ENCODE measurements at places on chromosomes 4 and X.

DNA sequence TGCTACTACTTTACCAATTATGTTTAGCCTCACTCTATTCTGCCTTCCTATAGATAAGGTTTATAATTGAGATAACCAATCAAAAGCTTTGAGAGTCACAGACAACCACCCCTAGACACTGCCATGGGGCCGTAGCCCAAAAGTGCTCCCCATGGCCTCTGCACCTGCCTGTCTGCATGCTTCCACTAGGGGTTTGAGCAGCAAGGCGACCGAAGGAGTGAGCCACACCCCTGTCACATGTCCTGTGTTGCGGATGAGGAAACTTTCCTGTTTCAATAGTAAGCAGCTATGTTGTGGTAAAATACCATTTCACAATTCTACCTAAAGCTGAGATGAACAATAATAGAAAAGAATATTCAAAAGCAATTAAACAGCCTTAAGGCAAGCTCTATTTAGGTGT, 856.0 kb upstream of the FRG1 start:
- DNase-seq, result no peak

GRCh38 chr4:182233310-182234090, 9.7 kb upstream of the TENM3 start:
- DNase-seq, result no peak

DNA sequence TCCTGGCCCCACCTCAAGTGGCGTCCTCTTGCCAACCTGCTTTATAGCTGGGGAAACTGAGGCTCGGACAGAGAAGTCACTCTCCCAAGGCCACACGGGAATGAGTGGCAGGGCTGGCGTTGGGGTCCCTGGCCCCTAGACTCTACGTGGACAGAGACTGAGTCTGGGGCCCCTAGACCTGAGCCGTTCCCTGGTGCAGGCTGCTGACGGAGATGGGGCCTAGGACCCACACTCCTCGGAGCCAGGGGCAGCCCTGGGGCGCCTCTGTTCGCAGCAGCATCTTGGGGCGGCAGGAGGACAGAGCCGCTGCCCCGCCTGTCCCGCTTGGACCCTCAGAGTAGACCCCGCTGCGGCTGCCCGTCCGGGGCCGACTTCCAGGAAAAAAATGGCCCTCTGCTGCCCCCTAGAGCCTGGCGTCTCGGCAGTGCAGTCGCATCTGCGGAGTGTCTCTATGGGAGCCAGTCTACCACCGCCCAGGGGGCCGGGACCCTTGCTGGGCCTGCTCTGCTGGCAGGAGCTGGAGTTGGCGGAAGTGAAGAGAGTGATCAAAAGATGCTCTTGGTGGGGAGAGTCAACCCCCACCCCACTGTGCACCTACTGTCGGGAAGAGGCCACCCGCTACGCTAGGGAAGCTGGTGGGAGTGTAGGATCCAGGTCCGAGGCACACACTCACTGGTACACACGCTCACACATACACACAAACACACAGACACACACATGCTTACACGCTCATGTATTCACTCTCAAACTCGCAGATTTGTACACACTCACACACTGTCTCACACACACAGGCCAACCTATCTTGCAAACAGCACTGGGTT, 220.1 kb downstream of the AFAP1 start:
- peak; percentile 41 for DNase-seq

- DNase-seq, result no peak
Observed at GRCh38 chr4:146134761-146135445, 40.6 kb upstream of the LSM6 start.

DNA sequence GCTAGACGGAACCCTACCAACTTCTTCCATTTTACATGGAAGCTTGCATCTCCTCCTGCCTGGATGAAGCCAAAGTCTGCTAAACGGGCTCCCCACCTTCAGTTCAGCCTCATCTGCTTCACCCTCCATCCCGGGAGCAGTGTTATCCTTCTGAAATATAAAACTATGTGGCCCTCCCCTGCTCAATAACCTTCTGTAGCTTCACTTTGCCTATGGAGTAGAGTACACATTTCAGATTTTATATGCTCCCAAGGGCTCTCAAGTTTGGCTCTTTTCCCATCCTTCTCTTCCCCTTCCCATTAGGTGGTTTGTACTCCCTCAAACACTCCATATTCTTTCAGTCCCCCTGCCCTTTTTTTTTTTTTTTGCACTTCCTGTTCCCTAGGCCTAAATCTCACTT, 115.9 kb upstream of the RAI2 start:
- DNase-seq, result no peak

GRCh38 chr4:154310578-154310977, 181.0 kb downstream of the DCHS2 start:
- no peak for DNase-seq

- DNase-seq, result no peak
Observed at GRCh38 chrX:46404774-46405173, 140.4 kb downstream of the ZNF674 start.

DNA sequence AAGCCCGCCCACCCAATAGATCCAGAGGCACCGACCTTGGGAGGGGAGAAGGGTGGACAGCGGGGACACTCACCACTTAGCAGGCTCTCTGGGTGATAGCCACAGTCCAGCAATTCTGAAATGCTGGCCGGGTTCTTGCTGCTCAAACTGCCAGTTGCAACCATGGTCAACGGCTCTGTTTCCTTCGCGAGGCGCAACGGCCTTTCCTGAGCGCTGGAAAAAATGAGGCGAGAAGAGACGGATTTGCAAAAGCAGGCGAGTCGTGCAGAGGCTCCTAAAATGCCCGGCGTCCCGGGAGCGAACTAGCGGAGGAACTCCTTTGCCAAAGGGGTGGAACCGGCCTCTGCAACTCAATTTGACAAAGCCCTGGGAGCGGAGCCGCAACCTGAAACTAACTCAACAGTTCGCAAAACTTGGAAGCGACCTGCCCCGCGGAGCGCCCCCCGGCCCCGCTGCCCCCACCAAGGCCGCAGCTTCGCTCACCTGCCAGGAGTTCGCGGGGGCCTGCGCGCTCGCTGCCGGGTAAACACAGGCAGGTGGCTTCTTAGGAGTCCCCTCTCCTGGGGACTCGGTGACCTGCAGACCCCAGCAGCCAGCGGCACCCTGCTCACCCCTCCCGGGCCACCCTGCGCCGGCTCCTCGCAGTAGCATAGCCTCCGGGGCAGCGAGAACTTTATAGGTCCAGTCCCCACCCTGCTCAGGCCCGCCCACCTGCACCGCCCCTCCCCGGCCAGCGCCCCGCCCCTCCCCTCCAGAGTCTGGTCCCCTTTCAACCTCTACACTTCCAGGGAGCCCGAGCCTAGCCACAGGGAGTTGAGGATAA, at the start of gene DDIT4L:
TSS of gene DDIT4L (minus strand) at position 649 of the 823 bp plus-strand sequence. CDS start at position 164, 485 bp downstream.
- DNase-seq, result no peak

DNA sequence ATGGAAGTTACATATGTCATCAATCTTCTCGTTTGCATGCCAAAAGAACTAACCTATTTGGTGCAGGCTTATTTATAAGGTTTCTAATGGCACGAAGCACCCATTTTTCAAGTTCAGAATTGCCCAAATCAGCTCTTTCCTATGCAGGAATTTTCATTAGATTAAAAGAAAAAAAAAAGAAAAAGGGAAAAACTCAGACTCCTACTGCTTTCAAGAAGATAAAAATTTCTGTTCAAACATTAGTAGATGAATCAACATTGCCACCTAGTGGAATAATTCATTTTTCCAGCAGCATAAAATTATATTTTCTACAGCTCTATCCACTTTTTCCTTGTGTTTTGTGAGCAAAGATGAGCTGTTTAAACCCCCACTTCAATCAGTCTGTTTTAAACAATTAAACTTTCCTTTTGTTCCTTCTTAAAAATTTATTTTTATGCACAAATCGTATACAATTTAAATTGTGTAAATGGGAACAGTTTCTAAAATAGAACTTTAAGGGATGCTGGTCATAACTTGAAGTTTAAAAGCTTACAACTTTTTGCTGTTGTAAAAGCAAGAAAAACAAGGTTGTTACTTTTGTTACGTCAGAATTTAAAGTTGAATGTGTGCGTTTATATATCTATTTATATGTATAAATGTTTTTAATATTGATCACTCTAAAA, 309.9 kb downstream of the ARAP2 start:
- DNase-seq, result no peak

DNA sequence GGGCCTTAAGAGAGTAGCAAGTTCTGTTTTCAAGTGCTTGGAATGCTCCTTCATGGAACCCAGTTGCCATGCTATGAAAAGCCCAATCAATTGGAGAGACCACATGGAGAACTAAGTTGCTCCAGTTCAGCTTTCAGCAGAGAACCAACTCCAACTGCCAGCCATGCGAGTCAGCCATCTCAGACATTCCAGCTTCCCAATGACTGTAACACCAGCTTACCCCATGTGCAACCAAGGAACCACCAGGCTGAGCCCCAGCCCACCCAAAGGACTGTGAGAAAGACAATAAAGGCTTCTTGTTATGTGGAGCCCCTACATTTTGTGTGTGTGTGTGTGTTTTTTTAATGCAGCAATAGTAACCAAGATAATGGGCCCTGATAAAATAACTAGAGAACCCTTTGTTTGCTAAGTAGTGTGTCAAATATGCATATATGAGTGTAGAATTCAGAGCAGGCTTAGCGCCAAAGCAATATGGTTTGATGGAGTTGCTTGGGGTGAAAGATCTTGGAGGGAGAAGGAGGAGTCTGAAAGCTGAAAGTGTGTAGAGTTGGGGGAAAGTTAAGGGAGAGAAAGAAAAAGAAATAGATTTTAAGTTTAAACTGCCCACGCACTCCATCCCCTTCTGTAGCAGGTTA, 35.0 kb upstream of the CCKAR start:
- no peak for DNase-seq

GRCh38 chr4:60683357-60683756, 516.8 kb upstream of the ADGRL3 start:
- no peak for DNase-seq

DNA sequence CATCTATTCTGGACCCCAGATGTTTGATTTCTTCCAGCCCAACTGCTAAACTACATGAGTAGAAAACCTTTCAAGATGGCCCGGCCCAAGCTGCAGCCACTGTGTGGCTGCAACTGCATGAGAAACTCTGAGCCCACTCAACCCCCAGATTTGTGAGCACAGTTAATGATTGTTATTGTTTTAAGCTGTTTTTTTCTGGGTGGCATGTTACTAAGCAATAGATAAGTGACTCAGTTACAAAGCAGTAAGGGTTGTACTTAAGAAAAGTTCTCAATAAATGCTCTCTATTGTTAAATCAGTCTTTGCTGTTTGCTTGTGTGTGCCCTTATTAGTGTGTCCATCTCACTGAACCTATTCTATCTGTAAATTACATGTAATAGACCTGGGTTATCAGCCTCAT, 51.8 kb downstream of the GC start:
- DNase-seq, result no peak

DNA sequence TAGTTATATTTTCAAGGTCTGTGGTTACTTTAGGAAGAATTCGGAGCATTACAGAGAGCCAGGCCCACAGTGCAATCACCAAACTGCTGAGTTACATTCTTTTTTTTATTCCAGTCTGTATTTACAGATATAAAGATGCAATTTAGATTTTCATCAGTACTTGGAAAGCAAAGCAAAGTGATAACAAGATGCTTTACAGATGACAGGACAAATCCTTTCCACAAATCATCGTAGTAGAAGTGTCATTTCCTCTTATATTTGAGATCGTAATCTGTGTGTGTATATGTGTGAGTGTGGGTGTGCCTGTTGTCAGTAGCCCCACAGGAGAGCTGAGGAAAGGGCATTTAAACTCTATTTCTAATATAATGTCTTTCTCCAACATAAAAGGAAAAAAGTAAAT, 1893.7 kb downstream of the STIM2 start:
- no peak for DNase-seq

DNA sequence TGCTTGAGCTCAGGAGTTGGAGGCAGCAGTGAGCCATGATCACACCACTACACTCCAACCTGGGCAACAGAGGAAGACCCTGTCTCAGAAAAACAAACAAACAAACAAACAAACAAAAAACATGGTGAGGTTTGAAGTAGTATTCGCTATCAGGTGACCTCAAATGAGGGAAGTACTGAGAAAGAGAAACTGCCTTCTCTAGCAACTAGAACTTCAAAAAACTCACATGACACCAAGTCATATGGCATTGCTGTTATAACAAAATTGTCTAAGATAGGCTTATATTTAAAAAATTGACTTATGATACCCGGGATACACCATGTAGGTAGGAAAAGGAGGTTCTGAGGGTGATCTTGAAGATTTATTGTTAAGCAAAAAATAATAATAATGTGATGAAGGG, 10.3 kb downstream of the MPP1 start:
- no peak for DNase-seq

DNA sequence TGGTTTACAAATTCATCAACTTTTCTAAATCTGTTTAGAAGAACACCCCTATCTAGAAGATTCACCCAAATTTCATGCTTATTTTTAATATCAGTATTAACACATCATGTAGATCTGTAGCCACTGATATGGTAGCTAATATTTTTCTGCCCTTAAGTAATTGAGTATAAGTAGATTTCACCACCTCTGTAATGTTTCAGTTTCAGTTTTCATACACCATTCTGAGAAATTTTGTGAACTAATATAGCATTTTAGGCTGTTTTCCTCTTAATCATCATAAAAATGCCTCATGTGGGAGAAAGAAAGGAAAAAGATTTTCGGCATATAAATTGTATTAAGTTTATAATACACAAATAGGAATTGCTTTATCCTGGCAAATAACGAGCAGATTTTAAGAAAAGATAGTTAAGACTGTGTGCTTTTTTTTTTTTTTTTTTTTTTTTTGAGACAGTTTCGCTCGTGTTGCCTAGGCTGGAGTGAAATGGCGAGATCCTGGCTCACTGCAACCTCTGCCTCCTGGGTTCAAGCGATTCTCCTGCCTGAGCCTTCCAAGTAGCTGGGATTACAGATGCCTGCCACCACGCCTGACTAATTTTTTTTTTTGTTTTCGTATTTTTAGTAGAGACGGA, 21.4 kb upstream of the RBPJ start:
- no peak for DNase-seq

DNA sequence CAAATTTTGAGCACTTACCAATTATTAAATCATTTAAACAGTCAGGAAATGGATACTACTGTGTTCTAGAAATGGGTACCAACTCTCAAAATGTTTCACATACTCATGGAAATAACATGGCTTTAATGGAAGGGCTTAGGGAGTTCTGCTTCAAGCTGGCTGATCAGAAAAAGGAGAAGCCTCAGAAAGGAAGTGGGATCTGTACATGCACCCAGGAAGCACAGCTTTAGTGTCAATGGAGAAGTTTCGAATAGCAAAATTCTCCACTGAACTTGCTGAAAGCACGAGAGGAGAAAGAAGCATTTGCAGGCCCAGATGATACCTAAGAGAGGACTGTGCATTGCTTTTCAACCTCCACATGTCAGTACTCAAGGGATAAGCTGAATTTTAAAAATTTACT, 11.1 kb upstream of the HS3ST1 start:
- no peak for DNase-seq

DNA sequence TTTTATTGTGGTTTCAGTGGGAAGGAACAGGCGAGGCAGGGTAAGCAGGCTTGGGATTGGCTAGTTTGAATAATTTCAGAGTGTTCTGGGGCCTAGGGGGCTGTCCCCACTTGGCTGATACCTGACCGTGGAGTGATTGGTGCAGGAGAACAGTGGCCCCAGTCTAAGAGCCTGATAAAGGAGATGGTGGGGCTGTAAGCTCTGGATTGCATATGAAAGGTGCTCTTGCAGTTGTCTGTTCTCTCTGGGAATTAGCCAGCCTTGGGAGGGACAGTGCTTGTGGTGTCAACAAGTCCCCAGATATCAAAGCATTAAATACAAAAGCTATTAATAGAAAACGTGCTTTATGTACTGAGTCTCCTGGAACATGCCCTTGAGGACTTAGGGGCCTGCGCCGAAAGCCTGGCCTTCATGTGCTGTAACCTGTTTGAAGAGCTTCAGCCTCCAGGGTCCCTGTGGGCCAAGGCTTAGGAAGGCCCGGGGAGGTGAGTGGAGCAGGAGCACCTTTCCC, 30.4 kb upstream of the CLTRN start:
- DNase-seq, result no peak

GRCh38 chr4:146232131-146232722, 17.9 kb downstream of the REELD1 start:
- no peak for DNase-seq
